Cortex of kidney (tissue), 1 donor: ENCODE measurements at places on chromosomes 11 and 22.

GRCh38 chr11:47765086-47765485 lies 2.1 kb downstream of the FNBP4 start:
- no peak for DNase-seq

DNA sequence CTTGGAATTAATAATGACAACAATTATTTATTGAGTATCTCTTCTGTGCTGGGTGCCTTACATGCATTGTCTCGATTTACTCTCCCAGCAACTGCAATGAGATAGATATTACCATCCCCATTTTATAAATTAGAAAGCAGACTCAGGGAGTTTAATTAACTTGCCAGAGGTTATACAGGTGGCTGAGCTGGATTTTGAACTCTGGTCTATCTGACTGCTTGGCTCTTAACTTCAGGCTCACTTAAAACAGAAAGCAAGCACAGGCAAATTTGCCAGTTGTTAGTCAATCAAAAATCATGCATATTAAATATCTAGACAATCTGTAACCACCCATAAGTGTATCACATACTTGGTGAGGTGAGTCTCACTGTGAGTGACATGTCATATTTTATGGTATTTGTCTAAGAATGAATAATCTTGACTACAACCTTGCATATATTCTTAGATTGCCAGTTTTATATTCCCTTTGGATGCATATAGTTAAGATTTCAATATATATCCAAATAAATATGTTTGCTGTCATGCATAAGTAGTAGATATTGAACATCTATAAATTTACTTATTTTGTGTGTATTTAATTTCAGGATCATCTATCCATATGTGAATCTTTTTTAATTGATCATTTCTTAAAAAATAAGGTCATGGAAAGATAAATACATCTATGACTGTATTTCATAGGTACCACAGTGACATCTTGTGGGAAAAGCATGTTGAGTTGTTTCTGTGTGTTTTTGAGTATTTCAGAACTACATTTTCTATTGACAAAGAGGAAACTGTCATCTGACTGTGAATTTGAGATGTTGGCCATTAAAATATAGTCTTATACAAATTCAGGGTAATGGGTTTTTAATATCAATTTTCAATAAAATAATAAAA lies 112.0 kb upstream of the ARHGAP42 start:
- no peak for DNase-seq

DNA sequence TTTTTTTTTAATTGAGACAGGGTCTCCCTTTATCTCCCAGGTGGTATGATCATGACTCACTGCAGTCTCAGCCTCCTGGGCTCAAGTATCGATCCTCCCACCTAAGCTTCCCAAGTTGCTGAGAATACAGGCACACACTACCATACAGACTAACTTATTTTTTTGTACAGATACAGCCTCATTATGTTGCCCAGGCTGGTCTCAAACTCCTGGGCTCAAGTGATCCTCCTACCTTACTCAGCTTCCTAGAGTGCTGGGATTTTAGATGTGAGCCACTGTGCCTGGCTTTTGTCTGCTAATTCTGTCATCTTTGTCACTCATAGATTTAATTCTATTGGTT lies 43.5 kb downstream of the CBL start:
- no peak for DNase-seq

DNA sequence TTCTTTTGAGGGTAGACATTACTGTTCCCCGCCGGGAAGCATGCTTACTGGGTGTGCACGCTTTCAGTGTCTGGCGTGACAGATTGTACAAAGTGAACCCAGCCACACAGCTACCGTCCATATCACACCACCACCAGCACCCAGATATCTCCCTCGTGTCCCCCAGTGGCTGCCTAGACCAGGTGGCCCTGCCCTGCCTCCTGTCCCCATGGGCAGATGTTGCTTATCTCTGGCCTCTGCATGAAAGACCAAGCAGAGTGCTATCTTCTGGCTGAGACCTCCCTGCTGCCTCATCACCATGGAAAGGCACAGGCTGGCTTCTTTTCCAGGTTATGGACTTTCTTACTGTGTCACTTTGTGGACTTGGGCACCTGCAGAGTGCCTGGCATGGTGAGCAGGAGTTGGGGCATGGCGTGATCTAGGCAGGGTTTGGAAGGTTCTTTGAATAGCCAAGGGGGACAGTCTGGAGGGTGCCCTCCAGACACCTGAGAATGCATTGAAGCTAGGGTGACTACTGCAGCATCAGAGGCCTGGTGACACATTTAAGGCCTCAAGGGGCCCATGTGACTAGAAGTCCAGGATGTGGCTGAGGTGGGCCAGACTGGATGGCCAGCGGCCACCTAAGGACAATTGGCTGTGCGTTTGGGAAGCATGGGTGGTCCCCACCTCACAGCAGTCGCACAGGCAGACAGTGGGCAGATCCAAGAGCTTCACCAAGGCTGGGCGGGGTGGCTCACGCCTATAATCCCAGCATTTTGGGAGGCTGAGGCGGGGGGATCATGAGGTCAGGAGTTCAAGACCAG lies 4.7 kb downstream of the TANGO2 start:
- DNase-seq = no peak

DNA sequence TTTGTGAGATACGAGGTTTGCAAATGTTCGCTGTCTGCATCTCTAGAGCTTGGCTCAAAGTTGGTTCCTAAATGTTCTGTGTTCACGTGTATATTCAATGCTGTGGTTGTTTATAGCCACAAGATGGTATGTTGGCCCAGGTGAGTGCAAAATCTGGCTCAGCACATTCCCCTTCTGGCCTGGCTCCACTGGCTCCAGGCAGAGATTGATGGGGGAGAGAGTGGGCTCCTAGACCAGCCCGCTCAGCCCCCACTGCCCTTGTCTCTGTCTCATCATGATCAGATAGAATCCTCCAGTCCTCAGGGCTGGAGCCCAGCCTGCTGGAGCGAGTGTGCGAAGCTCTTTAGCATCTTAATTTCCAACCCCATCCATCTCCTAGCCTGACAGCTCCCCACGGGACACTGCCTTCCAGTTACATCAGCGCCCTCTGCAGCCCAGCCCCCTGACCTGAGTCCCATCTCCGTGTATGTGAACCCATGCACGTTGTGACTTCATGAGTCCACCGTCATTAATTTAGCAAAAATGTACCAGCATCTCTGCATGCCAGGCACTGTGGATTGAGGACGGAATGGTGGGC lies 2.0 kb downstream of the P2RX3 start:
- no peak for DNase-seq
